ENCODE measurements at places on chromosomes 2 and 18.

- no peak for DNase-seq
These were observed 13.2 kb upstream of the SERTAD2 start for GRCh38 chr2:64666810-64667438.

GRCh38 chr2:216578325-216578724, 54.9 kb upstream of the IGFBP2 start:
- DNase-seq: no peak

DNA sequence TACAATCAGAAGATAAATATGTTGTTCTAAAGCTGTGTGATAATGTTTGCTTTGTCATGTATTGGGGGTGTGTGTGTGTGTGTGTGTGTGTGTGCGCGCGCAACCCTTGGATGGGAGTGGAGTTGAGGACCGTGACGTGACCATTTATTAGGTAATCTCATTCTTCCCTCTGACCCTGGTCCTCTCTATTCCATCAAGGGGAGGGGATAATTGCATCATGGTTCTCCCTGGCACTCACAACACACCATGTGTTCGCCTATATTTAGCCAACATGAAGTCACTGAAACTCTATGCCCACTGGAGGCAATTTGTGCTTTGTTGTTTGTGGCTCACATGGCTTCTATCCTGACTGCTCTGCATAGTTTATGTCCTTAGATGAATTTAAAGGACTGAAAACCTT, 79.8 kb upstream of the LRPPRC start:
- no peak for DNase-seq

DNA sequence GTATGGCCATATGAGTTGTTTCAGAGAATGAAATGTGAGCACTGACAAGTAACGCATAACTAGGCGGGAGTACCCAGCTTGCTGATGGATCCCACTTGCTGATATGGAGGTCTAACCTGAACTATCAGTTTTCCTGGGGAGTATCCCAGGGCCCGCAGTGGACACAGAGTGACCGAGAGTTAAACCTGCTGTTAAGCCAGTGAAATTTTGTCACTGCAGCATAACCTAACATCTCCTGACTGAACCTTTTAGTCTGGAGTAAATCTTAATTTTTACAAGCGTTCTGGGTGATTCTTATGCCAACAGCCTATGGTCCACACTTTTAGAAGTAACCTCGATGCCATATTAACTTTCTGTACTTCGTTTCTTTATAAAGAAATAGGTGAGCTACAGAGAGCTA, 54.4 kb downstream of the TGFA start:
- no peak for DNase-seq

GRCh38 chr2:241728627-241729026, 5.8 kb upstream of the D2HGDH start:
- DNase-seq: no peak

DNA sequence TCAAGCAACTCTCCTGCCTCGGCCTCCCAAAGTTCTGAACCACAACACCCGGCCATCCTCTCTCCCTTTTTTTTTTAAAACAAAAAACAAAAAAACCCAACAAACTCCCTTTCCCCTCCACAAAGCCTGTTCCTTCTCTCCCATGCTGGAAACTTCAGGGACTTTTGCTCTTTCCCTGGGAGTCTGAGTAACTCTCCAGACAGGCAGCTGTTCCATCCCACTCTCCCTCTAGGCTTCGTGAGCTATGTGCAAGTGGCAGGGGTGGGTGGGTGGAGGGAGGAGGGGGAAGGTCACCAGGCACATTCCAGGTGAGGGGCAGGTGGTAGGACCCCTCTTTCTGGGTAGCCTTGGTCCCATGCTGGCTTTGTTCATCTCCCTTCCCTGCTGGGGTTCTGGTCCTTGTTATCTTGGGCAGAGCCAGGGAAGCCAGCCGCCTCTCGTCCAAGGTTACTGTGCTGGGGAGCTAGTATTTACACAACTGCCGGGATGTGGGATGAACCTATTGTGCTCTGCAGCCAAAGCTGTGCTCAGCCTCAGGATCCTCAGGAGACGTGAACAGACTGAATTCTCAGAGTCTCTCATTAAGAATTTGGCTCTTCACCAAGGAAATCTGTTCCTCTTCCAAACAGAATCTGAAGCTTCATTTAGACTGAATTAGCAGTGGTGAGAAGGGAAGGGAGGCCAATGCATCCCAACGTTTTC, 106.9 kb downstream of the LIPG start:
- DNase-seq: no peak

GRCh38 chr2:233988581-233988980, 61.9 kb upstream of the SPP2 start:
- no peak for DNase-seq

DNA sequence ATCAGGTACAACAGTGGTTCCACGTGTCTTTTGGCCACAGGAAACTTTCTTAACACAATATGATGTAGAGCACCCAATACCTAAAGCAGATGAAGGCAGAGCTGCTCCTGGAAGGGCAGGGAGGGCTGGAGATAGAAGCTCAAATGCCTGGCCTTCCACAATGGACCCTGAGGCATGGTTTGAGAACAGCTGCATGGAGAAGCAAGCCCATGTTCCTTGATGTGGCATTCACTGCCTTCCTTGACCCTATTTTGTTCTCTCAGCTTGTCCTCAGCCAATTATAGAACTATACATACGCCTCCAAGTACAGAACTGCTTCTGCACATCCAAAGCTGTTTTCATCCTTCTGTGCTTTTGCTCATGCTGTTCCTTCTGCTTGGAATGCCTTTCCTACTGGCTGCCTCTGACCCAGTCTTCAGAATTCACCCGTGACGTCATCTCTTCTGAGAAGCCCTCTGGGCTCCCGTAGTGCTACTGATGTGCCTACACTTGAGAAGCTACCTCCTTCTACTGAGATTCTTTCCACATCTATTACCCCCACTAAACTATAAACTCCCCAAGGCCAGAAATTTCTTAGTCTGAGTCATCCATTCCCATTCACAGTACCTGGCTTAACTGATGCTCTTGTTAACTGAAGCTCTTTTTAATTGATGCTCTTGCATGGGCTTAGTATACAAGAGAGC, 69.9 kb downstream of the CHRNA1 start:
- no peak for DNase-seq

GRCh38 chr2:72222829-72223564, 75.3 kb upstream of the CYP26B1 start:
- DNase-seq: no peak

- DNase-seq: no peak
These were observed 2.2 kb downstream of the SPATS2L start for GRCh38 chr2:200308546-200309295.

- no peak for DNase-seq
These were observed 3.6 kb upstream of the TPRKB start for GRCh38 chr2:73740767-73741166.

DNA sequence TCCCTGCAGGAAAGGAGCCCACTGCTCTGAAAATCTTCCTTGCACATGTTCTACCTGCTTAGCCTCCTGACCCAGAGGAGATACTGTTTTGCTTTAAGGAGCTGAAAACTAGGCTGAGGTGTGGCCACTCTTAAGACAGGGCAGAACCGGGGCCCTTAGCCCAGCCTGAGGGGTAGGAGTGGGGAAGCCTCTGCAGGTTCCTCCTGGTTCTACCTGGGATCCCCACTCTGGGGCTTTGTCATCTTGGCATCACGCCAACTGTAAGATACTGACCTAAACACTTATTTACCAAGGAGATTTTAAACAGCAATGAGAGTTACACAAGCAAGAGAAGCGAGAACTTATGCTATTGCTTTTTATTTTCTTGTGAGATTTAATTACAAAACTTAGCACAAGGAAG, 86.9 kb downstream of the KCTD1 start:
- no peak for DNase-seq

GRCh38 chr18:3554091-3554601, 104.2 kb downstream of the TGIF1 start:
- DNase-seq: no peak

- peak; percentile 52 for DNase-seq
These were observed 224.0 kb upstream of the ID2 start for GRCh38 chr2:8457699-8458502.

GRCh38 chr2:16960579-16960978, 294.9 kb upstream of the CYRIA start:
- no peak for DNase-seq

DNA sequence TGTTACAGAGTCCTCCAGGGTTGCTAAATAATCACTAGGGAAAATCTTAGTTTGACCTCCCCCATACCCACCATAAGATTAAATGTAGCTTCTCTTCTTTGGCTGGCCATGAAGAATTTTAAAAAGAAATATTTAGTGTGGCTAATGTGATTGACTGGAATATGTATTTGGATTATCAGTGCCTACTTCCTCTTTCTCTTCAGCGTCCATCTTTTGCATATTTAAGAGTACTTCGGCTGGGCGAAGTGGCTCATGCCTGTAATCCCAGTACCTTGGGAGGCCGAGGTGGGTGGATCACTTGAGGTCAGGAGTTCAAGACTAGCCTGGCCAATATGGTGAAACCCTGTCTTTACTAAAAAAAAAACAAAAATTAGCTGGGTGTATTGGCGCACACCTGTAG, 28.8 kb downstream of the ADAM23 start:
- DNase-seq: no peak

DNA sequence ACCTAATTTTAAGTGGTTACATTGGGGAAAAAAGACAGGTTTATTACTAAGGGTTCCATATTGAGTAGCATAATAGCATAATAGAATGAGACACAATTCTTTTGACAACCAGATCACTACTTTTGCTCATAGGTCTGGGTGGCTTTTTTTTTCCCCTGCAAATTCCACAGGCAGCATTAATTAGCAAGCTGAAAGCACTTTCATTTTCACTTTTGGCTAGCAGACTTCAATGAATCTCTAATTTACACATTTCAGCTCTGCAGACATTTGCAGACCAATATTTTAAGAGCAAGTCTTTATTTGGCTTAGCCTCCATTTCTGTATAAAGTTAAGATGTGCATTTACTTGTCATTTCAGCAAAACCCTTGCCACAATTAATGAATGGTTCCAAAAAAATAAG, 185.5 kb downstream of the NOL4 start:
- DNase-seq: no peak

DNA sequence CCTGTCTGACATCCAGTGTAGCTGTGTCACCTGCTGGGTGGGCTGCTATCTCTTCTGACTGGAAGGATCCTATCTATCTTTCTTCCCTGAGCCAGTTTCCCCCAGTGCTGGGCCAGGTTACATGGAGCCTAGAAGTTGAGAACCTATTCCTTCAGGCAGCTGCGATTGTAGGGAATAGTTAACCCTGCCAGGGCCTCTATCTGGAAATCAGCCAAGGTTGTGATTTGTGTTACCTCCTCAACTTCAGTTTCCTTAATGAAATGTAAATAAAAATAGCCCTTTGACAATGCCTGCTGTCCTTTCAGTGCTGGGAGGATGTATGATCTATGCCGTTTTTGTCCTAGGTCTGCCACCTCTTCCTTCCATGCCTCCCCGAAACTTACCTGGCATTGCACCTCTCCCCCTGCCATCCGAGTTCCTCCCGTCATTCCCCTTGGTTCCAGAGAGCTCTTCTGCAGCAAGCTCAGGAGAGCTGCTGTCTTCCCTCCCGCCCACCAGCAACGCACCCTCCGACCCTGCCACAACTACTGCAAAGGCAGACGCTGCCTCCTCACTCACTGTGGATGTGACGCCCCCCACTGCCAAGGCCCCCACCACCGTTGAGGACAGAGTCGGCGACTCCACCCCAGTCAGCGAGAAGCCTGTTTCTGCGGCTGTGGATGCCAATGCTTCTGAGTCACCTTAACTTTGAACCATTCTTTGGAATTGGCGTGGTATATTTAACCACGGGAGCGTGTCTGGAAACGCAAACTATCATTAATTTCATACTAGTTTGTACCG, 36.6 kb downstream of the GORASP2 start:
- DNase-seq: no peak

GRCh38 chr2:106977717-106978116, 91.8 kb upstream of the ST6GAL2 start:
- DNase-seq: no peak

GRCh38 chr2:172772633-172773032, 37.0 kb downstream of the RAPGEF4 start:
- no peak for DNase-seq

GRCh38 chr18:74012954-74013630, 134.5 kb downstream of the FBXO15 start:
- DNase-seq: no peak

DNA sequence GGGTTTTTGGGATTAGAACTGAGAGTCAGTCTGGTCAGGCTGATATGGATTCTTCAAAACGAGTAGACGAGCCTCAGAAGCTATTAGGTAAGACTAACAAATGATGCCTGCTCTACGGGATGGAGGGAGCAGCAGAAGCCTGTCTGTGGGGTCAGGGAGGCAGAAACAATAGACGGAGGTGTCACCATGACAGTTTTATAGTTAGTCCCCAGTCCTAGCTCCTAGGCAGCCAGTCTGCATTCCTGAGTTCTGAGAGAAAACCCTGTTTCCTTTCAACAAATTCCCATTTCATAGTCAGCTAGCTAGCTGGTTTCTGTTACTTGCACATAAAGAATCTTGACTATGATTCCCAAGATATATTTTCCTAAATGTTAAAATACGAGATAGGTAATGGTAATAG, 542.1 kb downstream of the PID1 start:
- DNase-seq: no peak

GRCh38 chr2:27308359-27308881, at the start of gene UCN:
Gene UCN, minus strand, starts transcription at chr2:27308445. Its CDS starts 550 bp downstream, at chr2:27307895.
- DNase-seq: no peak

GRCh38 chr2:185990861-185991525, 252.4 kb downstream of the FSIP2 start:
- DNase-seq: no peak

DNA sequence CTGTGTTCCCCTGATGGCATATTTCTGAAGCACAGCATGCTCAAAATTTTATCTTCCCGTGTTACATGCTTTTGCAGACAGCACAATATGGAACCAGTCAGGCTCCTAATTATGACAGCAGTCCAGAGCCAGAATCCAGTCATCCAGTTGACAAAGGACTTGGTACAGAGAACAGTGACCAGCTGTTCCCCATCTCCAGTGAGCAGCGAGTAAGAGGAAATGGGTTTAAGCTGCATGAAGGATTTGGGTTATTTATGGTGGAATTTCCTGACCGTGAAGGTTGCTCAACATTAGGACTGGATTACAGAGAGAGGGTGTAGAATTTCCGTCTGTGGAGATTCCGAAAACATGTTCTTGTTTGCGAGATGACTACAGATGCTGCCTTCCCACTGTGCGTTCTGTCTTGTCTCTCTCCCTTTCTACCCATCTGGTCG, 24.4 kb downstream of the SGPP2 start:
- no peak for DNase-seq

DNA sequence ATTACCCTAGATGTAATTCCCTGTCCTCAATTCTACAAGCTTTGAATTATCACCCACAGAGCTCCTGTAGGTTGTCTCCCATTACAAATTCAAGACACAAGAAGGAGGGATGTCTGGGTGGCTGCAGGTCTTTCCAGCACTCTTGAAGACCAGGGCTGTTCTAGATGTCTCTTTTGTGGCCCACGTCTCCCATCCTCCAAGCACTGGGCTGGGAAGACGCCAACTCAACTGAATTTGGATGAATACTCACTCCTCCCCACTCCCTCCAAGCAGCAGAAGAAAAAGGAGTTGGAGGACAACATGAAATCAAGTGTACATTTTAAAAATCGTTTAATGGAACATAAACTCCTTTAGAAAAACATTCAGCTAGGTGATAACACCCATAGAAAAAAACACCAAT, 31.2 kb downstream of the SMAD7 start:
- no peak for DNase-seq
